Frontal cortex (tissue), 4 donors: ENCODE measurements at places on chromosomes 12 and 14.

DNA sequence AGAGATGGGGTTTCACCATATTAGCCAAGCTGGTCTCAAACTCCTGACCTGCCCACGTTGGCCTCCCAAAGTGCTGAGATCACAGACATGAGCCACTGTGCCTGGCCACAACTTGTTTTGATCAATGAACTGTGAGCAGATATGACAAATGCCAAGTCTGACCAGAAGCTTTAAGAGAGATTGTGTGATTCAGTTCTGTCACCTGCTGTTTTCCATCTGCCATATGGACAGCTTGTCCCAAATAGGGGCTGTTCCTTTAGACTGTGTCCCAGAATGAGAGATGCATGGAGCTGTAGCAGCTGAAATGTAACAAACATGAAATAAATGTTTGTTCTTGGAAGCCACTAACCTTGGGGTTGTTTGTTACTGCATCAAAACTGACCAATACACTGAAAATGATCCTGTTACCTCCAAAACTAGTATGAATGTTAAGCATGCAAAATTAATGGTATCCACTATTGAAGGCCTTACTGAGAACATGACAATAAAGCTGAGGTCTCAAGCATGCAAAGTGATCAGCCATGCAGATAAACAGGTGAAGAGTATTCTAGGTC, 65.9 kb upstream of the MED13L start:
- no peak for DNase-seq

GRCh38 chr14:95577067-95577800, 42.4 kb downstream of the GLRX5 start:
- DNase-seq: no peak

- no peak for DNase-seq
These were observed 49.9 kb upstream of the DYRK2 start for GRCh38 chr12:67598598-67598997.

DNA sequence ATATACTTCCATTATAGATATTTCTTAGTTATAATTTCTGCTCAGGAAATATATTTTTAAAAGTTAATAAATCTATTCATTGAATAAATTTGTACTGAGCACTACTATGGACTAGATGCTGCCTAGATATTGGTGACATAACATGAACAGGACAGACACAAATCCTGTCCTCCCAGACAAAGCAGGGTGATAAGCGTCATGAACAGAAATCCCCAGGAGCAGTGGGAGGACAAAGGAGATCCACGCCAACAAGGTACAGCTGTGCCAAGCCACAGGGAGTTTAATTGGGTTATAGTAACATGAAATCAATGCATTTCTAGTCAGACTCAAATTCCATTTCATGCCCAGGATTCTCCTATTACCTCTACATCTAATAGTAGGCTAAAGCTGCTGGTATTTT, 171.8 kb upstream of the CPNE8 start:
- DNase-seq: no peak

- DNase-seq: no peak
These were observed 66.5 kb downstream of the TRAFD1 start for GRCh38 chr12:112191840-112192321.

- no peak for DNase-seq
These were observed 11.5 kb upstream of the PLEK2 start for GRCh38 chr14:67423424-67423823.

DNA sequence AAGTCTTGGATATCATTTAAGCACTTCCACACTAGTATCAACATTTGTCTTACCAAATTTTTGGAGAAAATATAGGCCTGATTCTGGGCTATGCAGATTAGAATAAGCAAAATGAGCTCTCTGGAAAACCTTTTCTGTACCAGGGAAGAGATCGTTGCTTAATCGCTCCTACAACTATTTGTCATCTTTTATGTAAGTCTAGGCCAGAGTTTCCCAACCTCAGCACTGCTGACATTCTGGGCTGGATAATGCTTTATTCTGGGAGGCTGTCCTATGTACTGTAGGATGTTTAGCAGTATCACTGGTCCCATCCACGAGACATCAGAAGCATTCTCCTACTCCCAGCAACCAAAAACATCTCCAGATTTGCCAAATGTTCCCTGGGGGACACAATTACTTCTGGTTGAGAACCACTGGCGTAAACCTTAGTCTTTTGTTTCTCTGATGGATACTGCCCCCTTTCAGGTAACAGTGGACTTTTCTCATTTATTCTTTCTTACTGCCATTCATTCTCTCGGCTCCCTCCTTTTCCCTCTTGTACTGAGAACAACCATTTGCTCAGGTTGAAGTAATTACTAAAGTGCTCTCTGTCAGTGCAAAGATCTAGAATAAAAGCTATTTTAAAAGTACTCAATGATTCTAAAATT, 316.9 kb upstream of the E2F7 start:
- DNase-seq: no peak

DNA sequence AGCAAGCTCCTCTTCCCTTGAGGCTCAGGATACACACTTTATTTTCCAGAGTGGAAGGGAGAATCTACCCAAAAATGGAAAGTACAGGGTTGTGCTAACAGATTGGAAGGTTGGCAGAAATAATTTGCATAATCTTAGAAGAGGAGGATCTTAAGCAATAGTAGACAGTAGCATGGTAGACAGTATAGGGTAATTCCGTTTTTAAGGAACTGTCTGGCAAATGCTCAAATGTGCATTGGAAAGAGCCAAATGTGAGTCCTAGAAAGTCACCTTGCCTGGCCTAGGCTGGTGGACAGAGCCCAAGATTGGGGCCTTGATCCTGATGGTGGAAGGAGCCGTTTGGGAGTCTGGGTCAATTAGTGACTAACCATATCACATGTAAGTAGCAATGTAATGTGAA, 13.1 kb upstream of the CARMIL3 start:
- no peak for DNase-seq

- DNase-seq: no peak
These were observed 2.8 kb upstream of the CDKL1 start for GRCh38 chr14:50399251-50400032.
